Activated naive CD4-positive, alpha-beta T cell treated with Interleukin-2 at 50 U/mL for 16 hours (primary cell): ENCODE measurements at places on chromosomes 1 and 21.

DNA sequence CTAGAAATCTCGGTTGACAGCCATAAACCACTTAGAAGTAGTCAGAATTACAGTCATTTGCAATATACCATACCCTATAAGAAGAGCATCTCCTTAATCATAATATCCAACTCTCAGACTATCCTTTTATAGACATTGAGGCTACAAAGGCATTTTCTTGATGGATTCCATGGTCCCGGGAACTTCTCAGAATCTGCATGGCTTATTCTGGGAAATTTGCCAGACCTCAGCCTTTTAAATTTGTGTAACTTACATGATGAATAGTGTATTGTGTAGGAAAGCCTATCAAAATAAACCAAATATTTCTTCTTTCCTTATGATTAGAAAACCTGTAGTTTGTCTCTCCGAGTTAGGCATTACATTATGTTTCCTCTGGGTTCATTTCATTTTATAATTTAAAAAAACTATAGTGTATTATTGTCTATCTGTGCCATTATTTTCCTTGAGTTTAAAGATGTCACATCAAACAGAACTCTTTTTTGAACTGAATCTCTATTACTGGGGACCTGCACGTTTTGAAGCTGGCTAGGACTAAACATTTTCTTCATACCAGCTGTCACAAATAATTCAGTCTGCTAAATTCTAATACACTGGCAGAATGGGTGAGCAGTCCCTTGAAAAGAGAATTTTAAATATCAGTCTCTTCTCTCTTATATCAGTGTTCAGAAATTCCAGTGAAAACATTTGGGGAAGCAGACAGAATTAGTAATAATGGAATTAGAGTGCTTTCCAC is 102.9 kb downstream of the GABPA start:
- no peak for DNase-seq

- DNase-seq, result no peak
These were observed 205.1 kb upstream of the LMO4 start for GRCh38 chr1:87123610-87124009.

- DNase-seq, result no peak
These were observed 8.8 kb downstream of the MDM4 start for GRCh38 chr1:204524986-204525385.

GRCh38 chr1:70475023-70475422 is 64.0 kb downstream of the CTH start:
- no peak for DNase-seq

- DNase-seq, result no peak
These were observed 48.4 kb downstream of the HENMT1 start for GRCh38 chr1:108612496-108612895.
